HS-27A (cell line): ENCODE measurements at places on chromosomes 7 and 10.

GRCh38 chr10:96414303-96414702 lies 55.5 kb upstream of the OPALIN start:
- DNase-seq, result no peak

DNA sequence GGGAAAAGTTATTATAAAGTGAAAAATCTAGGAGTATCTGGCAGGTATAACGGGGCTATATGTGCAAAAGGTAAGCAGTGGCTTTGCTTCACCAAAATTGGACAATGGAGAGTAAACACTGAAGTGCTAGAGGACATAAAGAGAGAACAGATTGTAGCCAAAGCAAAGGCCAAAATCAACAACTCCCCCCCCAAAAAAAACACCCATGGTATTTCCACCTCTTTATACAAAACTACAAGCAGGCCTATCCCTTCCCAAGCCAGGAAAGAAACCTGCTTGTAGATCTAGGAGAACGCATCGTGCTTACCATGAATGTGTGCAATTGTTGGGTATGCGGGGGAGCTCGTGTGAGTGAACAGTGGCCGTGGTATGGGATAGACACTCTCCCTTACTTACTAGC lies 9.2 kb upstream of the AKR1B1 start:
- DNase-seq, result no peak

GRCh38 chr10:79195091-79195923 lies 126.5 kb downstream of the ZMIZ1 start:
- peak; percentile 31 for DNase-seq

DNA sequence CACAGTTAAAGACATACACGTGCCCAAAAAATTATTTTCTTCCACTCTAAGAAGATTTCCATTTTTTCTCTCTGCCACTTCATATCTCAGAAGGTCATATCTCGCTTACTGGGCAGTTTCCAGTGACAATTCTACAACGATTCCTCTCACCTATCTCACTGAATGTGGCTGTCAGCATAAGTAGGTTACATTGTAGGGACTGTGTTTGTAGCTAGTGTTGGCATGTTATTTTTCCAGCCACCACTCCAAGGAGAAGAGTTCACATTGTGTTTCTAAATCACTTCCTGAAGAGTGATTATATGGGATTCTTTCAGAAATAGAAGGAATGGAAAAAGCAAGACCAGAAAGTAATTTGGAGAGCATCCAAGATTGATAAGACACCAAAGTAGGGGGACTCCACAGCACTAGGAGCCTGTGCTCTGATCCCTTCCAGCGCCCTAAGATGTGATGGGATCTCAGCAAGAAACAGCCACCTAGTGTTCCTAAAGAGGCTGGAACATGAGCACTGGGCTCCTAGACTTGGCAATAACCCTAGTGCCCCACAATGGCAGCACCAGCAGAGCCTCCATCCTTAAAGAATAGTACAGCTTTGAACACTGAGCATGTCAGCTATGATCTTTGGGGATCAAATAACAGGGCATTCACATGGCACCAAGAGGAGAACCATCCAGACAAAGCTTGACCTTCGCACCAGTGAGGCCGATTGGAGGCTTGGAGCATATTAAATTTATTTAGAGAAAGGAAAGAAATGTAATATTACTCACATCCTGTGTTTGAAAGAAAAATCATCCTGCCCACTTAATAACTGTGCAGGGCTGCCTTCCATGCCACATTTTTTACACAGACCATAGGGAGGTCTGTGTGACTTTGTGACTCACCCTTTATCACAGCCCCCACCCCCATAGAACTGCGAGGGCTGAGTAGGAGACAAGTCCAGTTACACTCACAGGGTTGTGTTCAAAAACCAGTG lies 51.8 kb downstream of the CAV1 start:
- peak; percentile 77 for DNase-seq

DNA sequence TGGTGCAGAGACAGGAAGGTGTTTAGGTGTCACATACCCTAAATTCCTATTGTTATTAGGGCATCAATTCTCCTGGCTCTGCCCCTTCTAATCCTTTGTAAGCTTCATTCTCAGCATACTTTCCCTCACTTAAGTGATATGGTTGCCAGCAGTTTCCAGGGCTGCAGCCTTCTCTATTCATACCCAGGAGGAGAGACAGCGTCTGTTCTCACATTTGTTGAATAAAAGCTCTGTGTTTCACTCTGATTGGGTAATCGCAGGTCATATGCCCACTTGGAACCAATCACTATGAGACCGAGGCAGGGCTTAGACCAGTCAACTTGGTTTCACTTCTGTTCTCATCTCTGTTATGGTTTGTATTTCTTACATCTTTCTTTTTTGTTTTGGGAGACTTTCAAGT lies 109.6 kb upstream of the MTPN start:
- peak; percentile 2 for DNase-seq

DNA sequence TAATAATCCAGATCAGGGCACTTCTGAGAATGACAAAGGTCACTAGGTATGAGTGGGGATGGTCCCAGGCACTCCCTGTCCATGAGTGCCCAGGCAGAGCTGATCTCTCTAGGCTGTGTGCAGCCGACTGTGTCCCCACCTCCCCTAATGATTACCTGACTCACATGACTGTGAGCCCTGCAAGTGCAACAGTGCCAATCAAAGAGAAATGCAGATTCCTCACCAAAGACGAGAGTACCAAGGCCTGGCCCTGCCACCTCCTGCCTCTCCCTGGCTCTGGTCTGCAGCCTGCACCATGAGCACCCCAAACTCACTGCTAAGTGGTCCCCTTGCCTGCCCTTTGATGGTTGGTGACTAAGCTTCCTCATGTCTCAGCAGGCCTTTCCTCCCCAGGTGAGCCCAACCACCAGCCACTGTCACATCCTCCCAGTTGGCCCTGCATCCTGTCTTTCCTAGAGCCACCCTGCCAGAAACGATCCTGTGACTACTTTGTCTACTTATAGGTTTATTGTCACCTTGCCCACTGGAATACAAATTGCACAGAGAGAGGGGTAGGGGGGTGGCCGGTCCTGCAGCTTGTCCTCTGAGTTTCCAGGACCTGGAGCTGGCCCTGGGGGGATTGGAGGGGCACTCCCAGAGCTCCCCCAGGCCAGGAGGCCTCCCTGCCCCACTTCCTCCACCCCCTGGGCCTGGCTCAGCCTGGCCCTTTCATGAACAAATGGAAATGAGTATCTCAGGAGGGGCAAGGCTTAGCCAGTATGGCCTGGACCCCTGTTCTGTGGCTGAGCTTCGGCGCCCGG lies 22.4 kb upstream of the GDF10 start:
- DNase-seq, result no peak

- DNase-seq, result no peak
Observed at GRCh38 chr10:124091646-124092249, 1.6 kb downstream of the CHST15 start.
